ENCODE measurements at places on chromosomes 12 and 14.

DNA sequence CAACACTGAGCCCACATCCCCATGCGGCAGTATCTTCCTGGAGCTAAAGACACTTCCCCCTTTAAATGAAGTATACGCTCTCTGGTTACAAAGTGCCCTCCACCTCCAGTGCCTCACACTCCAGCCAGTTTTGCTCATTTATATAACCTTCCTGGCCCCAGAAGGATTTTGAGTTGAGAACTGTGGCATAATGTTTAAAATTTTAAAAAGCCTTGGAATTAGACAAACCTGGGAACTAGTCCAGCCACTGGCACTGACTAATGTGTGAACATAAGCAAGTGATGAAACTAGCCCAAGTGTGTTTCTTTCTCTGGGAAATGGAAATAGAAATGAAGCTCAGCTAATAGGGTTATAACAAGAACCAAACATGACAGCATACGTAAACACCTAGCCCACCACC, 723.7 kb upstream of the USP15 start:
- DNase-seq, result no peak

DNA sequence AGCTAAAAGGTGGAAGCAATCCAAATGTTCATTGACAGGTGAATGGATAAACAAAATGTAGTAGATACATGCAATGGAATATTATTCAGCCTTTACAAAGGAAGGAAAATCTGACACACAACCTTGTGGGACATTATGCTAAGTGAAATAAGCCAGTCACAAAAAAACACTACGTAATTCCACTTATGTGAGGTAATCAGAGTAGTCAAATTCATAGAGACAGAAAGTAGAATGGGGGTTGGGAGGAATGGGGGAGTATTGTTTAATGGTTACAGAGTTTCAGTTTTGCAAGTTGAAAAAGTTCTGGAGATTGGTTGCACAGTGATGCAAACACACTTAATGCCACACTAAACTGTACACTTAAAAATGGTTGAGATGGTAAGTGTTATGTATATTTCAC, 62.8 kb downstream of the LIN52 start:
- DNase-seq, result no peak

DNA sequence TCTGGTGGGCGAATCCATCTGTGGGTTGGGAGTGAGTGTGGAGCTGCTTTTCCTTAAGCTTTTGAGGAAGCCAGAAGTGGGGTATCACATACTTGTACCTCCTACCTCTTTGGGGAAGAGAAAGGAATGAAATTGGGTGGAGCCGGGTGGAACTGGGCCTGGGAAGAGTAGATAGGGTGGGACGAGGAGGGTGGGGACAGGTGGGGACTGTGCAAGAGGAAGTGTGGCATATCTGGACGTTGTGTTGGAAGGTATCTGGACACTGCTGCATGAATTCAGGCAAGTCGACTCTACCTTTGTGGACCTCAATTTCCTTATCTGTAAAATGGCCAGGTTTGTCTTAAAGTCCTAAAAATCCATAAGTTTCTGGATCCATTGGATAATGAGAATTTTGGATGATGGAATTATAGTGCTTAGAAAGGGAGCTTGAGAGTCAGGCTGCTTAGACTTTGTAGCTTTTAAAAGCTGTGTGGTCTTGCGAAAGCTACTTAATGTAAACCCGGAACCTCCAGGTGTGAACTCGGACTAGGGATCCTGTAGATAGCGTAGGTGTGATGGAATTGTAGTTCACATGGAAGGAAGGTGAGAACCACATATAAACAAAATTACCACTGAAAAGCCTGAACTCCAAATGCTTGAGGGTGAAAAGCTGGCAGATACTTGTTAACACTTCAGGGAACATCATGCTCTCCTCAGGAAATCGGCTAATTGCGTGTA, 2.1 kb downstream of the VRTN start:
- DNase-seq, result no peak

DNA sequence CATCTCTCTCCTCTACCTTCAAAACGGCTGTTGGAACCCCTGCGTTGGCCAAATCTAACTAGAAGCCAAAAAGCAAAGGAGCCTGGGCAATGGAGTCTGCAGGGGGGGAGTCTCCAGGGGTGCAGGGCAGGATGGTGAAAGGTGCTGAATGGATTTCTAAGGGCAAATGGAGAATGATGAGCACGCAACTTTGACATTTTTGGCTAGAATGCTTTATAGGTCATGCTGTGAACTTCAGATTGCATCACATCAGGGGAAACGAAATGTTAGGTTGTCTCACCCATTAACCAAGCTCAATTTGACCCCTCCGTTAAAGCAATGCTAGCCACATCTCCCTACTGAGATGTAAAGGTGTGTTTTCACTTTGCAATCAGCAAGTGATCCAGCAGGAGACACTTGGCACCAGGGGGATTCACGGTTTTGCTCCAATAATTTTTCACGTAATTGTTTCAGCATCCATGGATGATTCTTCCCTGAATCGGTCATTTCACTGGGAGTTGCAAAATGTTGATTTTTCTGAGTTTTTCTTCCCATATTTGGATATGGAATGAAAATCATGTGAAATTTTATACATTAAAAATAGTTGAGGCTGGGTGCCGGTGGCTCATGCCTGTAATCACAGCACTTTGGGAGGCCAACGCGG, 78.0 kb upstream of the MDM1 start:
- DNase-seq, result no peak

DNA sequence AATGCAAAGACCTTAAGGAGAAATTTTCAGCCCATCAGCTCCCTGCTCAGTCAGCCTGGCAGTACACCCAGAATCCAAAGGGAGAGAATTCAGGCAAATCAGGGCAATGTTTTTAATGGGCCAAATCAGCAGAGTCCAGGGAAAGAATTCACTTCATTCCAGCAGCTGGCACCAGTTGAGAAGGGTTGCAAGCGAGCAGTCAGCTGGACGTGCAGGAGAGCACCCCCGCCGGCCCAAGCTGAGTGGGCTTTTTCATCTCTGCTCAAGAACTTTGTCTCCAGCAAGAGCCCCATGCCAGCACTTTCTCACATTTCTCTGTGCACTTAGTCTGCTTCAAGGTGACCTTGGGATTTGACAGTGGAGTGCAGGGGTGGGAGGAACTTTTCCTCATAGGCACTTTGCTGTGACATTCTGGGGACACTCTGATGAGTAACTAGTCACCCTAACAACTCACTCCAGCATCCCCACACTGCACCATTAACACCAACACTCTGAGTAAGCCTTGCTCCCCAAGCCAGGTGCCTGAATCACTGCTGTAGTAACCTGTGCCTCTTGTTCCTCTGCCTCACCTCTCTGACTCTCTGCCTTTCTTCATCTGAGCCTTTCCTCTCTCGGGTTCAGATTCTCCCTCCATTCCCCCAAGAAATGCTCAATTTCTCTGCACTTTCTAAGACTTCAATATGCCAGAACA, 2.2 kb downstream of the ENDOU start:
- DNase-seq, result no peak

- no peak for DNase-seq
Measured at GRCh38 chr12:56684745-56685359, 3.2 kb downstream of the PTGES3 start.

- DNase-seq, result no peak
Measured at GRCh38 chr14:87863047-87863446, 129.9 kb downstream of the GALC start.

DNA sequence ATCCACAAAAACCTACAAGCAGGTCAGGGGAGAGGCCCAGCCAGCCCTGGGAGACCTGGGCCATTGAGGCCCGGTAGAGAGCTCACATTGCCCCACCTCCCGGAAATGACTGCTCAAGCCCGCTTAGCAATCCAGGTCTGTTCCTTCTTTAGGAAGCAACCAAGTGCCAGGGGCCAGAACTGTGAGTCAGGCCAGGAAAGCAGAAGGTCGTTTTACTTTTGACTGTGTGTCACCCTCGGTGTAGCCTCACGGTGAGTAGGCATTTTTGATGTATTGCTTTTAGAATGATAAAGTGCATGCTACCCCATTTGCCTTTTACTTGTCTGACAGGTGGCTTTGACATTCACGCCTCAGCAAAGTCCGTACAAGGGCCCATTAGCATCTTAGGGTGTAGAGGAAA, 25.4 kb upstream of the PWP1 start:
- no peak for DNase-seq

DNA sequence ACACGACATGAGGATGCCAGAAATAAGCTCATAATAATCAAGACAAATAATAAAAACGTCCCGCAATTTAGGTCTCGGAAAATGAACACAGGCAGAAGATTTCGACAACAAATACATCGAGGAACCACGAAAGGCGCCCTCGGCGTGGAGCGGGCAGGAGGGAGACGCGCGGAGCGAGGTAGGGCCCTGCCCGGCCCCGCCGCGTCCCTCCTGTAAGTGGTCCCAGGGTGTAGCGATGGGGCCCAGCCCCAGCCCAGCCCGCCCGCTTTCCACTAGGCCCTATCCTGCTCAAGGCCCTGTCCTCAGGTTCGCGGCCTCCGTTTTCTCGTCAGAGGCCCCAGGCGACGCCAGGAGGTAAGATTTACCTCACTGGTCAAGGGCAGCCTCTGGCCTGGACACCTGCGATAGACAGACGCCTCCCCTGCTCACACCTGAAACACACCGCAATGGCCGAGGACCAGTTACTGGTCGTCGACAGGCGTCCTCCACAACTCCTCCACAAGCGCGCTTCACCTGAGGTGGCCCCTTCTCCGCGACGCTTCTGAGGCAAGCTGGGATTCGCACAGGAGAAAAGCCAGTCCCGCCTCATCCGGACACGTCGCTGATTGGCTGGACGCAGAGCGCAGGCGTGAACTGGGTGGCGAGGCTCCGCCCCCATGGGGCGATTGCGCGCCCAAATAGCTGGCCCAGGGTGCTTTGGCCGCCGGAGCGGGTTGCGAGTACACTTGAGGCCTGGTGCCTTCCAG, at the start of gene SYCP3:
Gene SYCP3 (minus strand): TSS at position 543 of the 746 bp plus-strand sequence. CDS start 1,527 bp downstream, outside the sequence.
- DNase-seq, result no peak

DNA sequence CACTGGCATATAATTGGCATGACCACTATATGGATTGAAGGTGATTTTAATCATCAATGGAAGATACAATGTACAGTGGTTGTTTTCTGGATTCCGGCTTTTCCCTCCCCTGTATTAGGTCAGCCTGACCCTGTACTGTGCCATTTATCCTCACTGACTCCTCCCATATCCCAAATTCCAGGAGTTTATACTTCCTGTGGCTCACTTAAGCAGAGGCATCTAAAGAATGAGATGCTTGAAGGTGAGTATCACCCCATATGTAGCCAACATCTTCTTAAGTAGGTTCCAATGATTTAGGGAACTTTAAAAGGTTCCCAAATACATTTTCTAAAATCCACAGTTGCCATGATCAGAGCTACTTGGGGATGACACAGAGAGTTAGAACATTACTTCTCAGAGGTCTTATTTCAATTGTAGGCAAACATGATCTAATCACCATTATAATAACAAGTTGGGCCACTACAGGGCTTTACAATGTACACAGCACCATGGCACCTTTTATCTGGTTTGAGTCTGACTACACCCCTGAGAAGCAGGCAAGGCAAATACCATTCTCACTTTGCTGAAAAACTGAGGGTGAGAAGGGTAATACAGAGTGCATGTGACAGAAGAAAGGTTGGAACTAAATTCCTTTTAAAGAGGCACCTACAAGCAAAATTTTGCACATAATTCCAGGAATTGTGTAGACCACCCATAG, 212.3 kb upstream of the GARIN6 start:
- DNase-seq, result no peak

DNA sequence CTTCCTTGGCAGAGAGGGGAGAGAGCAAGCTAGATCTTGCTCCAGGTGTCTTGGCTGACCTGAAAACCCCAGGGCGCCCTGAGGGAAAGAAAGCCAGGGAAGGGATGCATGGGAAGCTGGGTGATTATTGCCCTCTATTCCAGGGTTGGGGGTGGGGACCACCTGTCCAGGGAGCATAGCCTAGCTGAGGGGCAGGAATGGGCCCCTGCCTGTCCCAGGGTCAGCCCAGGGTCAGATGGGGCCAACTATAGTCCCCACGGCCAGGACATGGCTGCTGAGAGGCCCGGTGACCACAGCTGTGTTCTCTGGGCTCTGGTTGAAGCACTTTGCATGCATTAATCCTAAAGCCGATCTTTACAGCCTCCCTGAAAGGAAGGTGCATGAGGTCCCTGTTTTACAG, 30.1 kb upstream of the ZFP36L1 start:
- DNase-seq, result no peak

DNA sequence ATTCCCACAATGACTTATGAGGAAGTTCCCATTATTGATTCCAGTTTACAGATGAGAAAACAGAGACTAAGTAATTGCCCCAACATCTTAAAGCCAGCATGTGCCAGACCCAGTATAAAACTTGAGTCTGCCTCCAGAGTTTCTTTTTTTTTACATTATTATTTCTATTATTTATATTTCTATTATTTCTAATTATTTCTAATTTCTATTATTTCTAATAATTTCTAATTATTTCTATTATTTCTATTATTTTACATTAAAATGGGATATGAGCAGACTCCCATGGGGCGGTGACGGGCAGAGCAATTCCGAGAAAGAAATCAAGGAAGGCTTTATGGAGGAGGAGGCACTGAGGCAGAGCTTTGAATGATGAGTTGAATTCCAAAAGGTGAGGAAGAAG, 54.4 kb upstream of the BDKRB2 start:
- no peak for DNase-seq

DNA sequence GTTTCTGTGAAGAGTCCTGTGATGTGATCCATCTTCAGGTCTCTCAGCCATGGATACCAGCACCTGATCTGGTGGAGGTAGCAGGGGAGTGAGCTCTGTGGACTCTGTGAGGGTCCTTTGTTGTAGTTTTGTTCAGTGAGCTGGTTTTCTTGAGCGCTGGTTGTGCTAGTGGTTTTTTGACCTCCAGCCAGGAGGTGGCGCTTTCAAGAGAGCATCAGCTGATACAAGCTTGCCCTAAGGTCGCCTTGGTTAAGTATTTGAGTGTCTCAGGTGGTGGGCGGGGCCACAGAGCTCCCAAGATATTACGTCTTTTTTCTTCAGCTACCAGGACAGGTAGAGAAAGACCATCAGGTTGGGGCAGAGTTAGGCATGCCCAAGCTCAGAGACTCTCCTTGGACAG, 139.7 kb downstream of the TTLL5 start:
- no peak for DNase-seq

DNA sequence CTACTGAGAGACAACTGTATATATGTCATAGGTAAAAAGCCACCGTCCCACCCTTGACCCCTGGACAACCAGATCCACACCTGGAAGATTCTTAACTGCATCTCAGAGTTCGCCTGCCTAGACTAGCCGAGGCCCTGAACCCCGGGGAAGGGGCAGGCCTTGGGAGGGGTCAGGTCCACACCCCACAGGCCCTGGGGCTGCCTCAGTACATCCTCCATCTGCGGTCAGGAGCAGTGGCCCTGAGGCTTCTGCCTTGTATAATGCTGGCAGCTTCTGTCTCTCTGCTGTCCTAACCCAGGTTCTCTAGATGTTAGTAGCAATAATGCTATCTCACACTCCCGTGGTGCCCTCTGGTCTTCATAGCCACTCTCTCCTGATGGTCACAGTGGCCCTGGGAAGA, 36.8 kb downstream of the JDP2 start:
- DNase-seq, result no peak

GRCh38 chr14:87992346-87992717, 650 bp downstream of the GALC start:
- DNase-seq, result no peak
